ENCODE measurements at places on chromosomes 6 and 20.

DNA sequence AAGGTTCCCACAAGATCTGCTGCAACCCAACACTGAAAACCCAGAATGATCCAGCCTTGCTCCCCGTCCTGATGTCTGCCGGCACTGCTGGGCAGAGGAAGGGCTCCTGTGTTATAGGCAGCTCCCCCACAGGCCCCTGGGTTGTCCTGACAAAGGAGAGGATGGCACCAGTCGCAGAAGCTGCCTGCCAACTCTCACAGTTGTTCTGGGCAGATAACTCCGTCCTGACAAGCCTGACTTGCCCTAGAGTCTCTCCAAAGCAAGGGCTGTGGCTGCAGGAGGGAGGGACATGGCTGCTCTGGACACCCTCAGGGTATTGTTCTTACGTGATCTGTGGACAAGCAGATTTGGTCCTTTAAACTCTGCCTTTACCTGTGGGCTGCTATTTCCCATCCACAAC, 243.8 kb downstream of the CDH26 start:
- DNase-seq: no peak

- no peak for DNase-seq
These were observed 43.9 kb downstream of the TRPC4AP start for GRCh38 chr20:35048739-35049138.

DNA sequence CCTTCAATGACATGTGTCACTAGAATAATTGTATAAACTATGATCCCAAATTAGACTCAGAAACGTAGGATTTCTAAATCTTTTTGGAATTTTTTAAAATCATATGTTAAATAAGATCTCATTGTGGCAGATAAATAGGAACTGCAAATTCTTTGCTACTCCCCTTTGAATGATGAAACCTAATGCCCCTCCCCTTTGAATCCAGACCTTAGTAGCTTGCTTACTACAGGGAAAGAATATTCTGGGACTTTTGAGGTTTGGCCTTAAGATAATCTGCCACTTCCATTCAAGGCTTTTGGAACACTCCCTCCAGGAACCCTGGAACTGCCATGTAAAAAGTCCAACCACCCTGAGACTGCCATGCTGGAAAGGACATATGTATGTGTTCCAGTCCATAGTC, 7.1 kb downstream of the TDP2 start:
- DNase-seq: no peak

DNA sequence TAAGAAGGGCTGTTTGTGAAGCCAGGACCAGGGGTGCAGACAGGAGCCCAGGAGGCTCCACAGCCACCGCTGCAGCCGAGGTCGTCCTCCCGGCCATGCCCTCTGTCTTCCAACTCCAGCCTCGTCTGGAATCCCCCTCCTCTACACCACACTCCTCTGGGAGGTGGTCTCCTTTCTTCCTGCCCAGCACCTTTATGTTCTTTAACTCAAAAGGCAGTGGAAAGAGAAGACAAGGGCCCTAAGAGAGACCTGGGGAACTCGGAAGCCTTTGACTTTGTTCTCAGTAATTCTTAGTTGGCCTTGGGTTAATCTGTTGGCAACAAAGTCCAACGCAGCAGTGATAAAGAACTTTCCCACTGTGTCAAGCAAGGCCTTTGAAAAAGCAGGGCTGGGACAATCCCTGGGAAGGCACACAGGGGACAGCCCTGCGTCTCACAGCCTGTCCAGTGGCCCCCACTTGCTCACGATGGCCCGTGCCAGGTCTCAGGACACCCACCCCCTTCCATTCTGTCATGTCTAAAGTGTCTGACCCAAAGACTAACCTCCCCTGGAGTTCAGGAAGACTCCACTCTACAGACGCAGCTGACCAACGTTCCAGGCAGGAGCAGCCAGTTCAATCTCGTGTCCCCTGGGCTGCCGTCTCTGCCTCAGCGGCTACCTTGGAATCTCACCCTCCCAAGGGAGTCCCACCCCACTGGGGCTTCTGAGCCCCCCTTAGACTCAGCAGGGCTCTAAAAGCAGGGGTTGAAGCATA, 42.8 kb upstream of the FAM50B start:
- no peak for DNase-seq

- DNase-seq: no peak
These were observed 55.6 kb downstream of the DSTN start for GRCh38 chr20:17625246-17626051.

- DNase-seq: no peak
These were observed 15.4 kb upstream of the L3MBTL1 start for GRCh38 chr20:43492101-43492500.

DNA sequence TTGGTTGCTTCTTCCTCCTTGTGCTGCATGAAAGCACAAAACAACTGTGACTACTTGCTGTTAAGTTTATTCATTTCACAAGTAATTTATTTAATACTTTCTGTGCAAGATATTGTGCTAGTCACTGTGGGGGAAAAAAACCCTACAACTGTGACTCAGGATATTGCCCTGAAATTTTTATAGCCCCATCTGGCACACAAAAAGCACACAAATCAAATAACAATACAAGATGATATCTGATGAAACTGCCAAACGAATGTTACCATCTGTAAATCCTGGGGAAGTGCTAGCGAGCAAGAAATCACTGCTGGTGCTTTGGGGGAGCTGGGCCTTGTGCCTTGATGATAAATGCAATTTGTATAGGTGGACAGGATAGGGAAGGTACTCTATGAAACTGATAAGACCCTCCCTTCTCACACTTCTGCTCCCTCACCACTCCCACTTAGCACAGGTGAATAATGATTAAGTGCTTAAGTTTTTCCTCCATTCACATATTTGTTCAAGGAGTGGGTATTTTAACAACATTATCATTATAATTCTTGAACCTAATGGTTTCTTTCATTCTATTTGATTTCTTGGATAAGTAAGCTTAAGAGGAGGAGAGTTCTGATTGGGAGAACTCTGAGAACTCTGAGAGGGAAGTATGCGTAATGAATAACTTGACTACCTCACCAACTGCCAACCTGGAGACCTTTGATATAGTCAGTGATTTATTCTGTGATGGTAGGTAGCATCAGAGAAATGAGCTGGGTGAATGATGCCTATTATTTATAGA, 115.3 kb downstream of the RTN4IP1 start:
- no peak for DNase-seq

DNA sequence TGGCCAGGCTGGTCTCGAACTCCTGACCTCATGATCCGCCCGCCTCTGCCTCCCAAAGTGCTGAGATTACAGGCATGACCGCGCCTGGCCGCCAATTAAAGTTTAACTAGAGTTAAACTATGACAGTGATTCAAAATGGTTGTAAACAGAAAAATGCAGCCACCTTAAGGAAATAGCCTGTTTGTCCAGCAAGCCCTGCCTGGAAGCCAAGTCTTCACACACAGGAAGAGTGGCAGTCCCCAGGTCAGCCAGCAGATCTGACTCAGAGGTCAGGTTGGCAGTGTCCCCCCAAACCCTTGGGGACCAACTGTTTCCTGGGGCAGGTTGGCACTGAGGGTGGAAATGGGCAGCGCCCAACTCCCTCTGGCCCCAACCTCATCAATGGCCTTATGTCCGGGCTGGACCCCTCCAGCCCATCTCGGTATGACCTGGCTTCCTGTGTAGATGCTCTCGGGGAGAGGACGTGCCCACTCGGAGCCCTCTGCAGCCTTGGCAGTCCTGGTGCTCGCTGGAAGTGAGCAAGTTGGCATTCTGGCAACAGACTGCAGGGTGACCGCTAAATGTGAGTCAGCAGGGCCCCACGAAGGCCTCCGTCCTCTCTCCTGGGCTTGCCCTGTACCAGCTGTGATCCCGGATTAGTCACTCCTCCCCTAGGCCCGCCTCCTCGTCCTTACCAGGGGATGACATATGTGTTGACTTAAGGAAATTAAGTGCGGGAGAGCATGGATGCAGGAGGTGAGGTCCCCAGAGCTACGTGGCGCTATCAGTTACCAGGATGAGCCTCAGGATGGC, 9.7 kb upstream of the HSP90AB1 start:
- DNase-seq: peak; percentile 58

DNA sequence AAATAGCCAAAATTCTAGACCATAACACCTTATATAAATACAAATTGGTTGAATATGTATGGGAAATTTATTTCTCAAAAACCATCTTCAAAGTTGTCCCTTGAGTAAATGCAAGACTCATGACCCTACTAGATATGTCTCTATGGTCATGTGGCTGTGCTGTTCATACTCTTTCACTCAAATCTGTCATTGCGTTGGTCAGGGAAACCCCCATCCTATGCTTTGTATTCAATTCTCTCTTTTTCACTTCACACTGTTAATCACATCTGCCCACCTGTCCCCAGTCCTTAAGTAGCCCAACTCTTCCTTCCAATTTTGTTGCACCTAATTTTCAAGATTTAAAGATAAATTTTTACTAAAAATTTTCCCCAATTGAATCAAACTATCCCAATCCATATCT, 51.0 kb downstream of the RPS12 start:
- DNase-seq: no peak

DNA sequence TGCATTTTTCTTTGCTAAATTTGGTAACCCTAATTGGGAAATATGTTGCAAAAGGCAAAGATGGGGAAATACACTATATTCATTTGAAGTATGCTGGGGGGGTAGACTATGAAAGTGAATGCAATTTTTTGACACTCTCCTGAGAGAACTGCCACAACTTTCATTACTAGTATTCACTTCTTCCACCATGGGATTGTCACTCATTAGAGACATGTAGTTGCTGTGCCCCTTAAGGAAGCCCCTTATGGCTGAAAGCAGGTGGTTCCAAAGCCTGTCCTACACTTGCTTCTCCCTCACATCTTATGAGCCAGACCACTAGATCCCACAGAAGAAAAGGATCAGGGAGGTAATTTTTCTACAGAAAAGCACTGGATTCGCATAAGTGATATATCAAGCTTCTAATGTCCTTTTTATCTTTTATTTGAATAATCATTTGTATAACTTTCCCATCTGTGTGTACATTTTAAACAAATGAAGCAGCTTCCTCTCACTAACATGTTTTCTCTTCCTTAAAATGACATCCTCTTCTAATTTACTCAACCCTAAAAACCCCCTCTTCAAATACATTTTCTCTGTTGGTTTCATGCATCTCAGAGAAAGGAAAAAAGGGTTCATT, 83.8 kb downstream of the GCLC start:
- DNase-seq: no peak

GRCh38 chr20:61982191-61982950, 83.3 kb downstream of the TAF4 start:
- no peak for DNase-seq

GRCh38 chr20:19121916-19122315, 90.5 kb upstream of the SLC24A3 start:
- no peak for DNase-seq

DNA sequence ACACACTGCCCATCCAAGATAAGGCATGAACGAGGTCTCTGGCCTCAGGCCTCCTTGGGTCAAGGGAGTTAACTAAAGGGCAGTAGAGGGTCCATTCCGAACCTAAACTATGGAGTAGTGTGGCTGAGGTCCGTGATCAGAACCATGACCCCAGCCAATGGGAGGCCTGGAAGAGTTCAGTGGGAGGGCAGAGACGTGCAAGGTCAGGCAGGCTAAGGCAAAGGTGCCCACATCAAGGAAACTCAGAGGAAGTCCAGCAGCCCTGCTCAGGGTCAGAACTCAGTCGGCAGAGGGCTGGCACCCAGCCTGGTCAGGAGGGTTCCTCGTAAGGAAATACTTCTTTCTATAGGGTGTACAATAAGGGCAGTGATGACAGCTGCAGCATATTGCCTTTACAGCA, 152.2 kb downstream of the SOD2 start:
- no peak for DNase-seq

GRCh38 chr6:51429017-51429712, 610.5 kb downstream of the TFAP2B start:
- no peak for DNase-seq

GRCh38 chr20:40961686-40962640, 66.7 kb upstream of the TOP1 start:
- no peak for DNase-seq

- DNase-seq: no peak
These were observed 39.7 kb upstream of the SUPT3H start for GRCh38 chr6:45417436-45417835.

DNA sequence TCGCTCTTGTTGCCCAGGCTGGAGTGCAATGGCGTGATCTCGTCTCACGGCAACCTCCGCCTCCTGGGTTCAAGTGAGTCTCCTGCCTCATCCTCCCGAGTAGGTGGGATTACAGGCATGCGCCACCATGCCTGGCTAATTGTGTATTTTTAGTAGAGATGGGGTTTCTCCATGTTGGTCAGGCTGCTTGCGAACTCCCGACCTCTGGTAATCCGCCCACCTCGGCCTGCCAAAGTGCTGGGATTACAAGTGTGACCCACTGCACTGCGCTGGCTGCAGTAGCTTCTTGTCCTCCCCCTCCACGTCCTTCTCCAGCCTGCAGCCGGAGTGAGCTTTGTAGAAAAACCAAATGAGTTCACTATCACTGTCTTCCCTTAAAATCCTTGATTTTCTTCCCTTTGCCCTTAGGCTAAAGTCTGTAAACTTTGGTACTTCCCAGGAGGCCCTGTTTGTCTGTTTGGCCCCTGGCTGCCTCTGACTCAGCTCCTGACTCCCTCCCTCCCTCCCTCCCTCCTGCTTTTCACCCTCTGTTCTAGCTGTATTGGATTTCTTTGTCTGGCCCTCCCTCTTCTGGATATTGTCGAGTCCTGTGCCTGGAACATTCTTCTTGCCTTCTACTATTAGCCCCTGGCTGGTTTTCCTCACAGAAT, 12.9 kb downstream of the PARD6B start:
- no peak for DNase-seq

- no peak for DNase-seq
These were observed 153.5 kb upstream of the SCGN start for GRCh38 chr6:25498505-25498904.

- peak; percentile 8 for DNase-seq
These were observed 6.3 kb downstream of the OR2A4 start for GRCh38 chr6:131694832-131695426.

DNA sequence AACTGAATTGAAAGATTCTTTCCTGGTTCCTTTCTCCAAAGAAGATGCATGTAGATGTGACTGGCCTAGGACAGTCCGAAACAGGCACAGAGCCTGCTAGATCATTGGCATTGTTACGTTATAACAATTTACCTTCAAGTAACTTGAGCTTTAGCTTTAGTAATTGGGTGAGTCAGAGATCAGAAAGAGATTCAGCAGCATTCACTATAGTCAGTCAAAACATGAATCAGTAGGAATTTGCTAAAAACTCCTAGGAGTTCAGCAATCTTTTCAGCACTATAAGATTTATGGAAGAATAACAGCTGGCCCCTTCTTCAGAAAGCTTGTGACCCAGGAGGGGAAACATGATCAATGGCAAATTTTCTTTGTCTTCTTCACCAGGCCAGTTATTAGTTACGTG, 281.7 kb upstream of the PRDM1 start:
- DNase-seq: no peak

GRCh38 chr6:127247114-127248096, 19.3 kb upstream of the RNF146 start:
- no peak for DNase-seq

DNA sequence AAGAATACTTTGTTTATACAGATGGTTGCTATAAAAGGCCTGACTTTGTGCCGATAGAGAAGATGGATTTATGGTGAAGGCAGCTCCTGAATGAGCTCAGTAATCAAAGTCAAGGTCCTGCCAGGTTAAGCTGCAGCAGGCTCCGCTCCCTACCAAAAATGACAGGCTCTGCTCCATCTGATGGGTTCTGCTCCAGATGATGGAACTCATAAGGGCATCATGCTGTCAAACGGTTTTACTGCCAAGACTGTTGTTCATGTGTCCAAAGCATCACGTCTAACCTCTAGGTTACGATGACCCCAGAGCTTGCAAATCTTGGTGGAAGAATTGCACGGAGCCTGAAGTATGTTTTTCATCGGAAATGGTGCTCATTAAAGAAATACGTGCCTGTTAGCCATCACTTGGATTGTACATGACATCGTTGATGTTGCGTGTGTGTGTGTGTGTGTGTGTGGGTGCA, 19.2 kb upstream of the PTGIS start:
- DNase-seq: no peak

Measured in stimulated activated CD4-positive, alpha-beta T cell treated with anti-CD3 and anti-CD28 coated beads, Interleukin-12 subunit alpha, Interleukin-12 subunit beta, amount 100 ng/mL, for 4 hours (primary cell).